ENCODE measurements at places on chromosomes 12 and 14. TPM values are rescaled to one million over a fixed set of nuclear protein-coding genes. Genes with fewer than 3 reads are reported as not detected.
A peak's percentile ranks its signal among the peaks of the same experiment; 100 is the strongest.

Gene PLEK2
- 4.2 TPM for total RNA-seq

- no peak for DNase-seq
Measured at GRCh38 chr14:56002342-56002741, 115.9 kb upstream of the PELI2 start.

Gene ADCY6
- 24.5 TPM for total RNA-seq

Gene REM2
- total RNA-seq, result 4.8 TPM

Gene HNF1A
- total RNA-seq, result 0.79 TPM

- DNase-seq, result no peak
Measured at GRCh38 chr14:31395572-31396205, 24.7 kb downstream of the HEATR5A start.

DNA sequence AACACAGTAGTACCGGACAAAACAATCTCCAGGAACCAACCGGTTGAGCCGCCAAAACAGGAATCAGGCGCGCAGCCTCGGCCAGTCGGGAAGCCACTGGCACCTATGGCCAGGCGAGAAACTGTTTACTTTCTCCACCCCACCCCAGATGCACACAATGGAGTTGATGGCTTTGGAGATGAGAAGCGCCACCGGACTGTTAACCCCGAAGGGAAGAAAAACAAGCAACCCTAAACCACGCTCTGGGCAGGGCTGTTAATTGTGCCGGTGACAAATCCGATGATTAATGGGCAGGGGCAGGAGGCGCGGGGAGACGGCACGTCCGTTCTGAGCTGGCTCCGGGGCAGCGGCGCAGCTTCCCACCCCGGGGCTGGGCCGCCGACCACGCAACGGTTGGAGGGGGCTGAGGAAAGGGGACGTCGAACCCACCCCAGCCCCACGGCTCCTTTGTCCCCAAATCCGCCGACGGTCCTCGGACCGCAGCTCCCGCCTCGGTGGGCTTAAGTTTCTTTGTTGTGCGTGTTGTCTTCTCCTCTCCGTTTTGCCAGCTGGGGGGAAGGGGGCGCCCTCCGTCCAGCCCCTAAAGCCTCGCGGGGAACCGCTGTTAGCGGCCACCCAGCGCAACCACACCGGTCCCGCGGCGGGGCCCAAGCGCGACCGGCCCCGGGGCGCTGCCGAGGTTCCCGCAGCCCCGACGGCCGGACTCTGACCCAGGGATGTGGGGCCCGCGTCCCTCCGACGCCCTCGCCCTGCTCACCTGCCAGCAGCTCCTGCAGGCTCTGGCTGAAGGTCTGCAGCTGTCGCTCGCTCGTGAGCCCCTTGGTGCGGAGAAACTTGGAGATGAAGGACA, 790 bp downstream of the BTG1 start:
- peak; percentile 46 for DNase-seq

GRCh38 chr12:57611108-57611826, at the start of gene ARHGEF25:
TSS of gene ARHGEF25 (plus strand) at chr12:57611435. CDS start at chr12:57611895, 460 bp downstream.
- DNase-seq, result peak; percentile 69

DNA sequence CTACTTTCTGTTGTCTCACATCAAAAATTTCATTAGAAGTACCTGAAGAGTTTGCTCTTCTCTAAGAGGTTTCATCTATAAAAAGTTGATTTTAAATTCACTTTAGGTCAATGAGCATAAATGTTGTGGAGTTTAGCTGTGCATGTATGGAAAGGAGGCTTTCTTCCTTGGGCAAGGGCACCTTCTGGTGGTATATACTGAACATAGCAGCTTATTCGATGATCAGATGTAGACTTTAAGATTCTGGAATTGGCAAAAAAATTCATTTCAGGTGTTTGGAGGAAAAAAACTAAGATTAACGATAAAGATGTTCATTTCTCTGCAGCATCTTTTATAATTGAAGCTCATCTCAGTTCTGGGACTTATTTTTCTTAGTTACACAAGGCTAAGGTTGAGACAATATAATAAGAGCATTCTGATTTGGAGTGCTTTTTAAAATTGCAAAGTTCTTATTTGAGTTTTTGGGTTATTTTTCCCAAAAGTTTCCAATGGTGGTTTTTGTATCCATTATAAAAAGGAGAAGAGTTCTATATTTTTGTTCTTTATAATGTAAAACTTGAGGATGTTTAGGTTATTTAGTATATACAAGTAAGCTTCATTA, 46.8 kb downstream of the TMEM117 start:
- DNase-seq, result peak; percentile 52

GRCh38 chr12:111462210-111462769, 56.6 kb downstream of the SH2B3 start:
- no peak for DNase-seq

Gene NRXN3
- 3.5 TPM for total RNA-seq

DNA sequence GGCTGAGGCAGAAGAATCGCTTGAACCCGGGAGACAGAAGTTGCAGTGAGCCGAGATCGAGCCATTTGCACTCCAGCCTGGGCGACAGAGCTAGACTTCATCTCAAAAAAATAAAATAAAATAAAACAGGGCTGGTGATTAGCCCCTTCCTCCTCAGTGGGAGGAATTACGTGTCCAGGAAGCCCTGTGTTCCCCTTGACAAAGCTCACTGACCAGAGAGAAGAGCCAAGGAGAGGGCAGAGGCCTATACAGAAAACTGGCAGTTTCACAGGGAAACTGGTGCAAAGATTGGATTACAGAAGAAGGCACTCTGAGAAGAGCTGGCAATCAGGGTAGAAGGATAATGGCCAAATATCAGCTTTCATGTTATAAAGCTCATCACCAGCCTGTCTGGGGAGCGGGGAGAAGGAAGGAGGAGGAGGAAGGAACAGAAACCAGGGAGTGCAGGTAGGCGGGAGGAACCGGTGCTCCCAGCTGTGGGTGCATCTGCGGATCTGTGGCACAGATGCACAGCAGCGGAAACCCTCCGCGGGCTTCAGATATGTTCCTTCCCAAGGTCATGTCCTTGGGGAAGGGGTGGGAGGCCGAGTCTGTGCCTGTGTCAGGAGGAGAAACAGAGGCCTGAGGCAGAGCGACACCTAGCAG, 6.7 kb downstream of the RAB15 start:
- no peak for DNase-seq

Gene ORAI1
- 70.7 TPM for total RNA-seq

Gene COX14
- total RNA-seq, result 38.7 TPM

Gene CMKLR1
- 4.8 TPM for total RNA-seq

- DNase-seq, result no peak
Measured at GRCh38 chr12:85424581-85425348, 144.7 kb downstream of the ALX1 start.

Gene TOMM20L
- 9.8 TPM for total RNA-seq

DNA sequence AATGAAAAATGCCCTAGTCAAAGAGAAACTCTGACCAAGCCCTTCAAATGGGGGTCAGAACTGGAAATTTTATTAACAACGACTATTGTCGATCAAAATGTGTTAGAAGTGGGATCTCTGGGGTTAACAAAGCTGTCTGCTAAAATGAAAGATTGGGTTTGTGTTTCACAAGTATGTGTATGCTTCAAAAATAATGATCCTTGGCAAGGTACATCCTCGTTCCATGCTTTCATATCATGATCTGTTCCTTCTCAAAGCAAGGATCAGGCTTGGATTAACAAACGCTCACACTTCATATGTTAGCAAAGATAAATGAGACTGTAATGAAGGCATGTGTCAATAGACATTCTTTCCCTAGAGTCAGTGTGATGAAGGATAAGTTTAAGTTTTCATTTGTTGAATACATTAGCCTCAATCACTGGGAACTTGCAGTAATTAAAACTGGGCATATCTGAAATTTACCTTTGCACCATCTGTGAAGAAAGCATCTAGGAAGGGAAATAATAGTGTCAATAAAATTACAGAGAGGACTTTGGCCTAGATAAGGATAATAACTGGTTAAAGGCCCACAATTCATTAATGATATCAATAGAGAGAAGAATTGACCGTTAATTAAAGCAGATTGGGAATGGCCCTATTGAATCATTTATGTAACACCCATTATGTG, 91.8 kb downstream of the RIN3 start:
- no peak for DNase-seq

GRCh38 chr14:71163050-71163841, 256.0 kb downstream of the PCNX1 start:
- no peak for DNase-seq

Gene GPR132
- 2.0 TPM for total RNA-seq

- no peak for DNase-seq
Measured at GRCh38 chr12:24118668-24119067, 169.2 kb upstream of the SOX5 start.

Gene ATG2B
- total RNA-seq, result 42.7 TPM

Gene GDF11
- total RNA-seq, result 3.1 TPM

DNA sequence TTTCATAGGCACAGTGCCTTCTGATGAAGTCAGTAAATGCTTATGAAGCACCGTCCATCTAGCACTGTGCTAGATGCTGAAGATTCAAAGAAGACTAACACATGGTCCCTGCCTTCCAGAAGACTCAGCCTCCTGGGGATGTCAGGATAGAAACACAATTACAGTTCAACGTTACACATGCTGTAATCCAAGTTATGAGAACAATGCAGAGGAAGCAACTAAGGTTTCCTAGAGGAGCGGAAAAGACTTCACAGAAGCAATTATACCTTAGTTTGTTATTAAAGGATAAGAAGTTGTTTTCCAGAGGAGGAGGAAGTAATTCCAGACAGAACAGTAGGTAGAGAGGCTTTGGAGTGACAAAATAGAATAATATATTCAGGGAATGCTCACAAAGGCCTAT, 66.9 kb upstream of the FGD4 start:
- DNase-seq, result no peak

Gene TSPAN19
- 1.8 TPM for total RNA-seq

Gene OR10P1
- not detected for total RNA-seq

GRCh38 chr12:26580619-26581018, 252.4 kb downstream of the ITPR2 start:
- DNase-seq, result no peak

DNA sequence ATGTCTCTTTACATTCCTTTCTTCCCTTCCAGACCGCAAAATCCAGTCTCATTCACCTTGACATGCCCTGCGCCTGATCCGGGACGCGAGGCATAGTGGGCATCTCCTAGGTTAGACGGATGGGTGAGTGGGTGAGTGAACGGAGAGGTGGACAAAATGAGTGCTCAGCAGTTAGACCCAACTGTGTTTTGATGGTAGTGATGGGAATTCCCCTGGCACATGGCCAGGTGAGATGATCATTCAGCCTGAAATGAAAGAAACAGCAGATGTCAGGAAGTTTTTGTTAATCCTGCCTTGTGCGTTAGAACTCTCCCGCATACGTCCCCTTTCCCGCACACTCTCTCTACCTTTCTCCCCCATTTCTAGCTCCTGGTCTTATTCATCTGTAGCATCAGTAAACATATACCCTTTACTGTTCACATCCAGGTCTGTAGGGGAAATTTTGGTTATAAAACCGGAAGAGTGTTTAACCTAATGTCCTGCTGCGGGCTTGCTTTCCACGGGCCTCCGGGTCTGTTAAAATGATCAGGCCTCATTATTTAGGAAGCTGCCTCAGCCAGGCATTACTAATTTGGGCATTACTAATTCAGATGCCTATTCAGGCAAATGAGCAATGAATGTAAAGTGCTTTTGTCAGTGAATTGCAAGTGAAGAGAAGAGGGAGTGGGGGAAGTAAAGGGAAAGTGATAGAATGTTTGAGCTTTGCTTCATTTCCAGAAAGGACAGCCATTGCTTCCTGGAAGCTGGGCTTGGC, 172.8 kb downstream of the ETV6 start:
- no peak for DNase-seq

GRCh38 chr12:93802698-93803423, 125.7 kb downstream of the CRADD start:
- no peak for DNase-seq

DNA sequence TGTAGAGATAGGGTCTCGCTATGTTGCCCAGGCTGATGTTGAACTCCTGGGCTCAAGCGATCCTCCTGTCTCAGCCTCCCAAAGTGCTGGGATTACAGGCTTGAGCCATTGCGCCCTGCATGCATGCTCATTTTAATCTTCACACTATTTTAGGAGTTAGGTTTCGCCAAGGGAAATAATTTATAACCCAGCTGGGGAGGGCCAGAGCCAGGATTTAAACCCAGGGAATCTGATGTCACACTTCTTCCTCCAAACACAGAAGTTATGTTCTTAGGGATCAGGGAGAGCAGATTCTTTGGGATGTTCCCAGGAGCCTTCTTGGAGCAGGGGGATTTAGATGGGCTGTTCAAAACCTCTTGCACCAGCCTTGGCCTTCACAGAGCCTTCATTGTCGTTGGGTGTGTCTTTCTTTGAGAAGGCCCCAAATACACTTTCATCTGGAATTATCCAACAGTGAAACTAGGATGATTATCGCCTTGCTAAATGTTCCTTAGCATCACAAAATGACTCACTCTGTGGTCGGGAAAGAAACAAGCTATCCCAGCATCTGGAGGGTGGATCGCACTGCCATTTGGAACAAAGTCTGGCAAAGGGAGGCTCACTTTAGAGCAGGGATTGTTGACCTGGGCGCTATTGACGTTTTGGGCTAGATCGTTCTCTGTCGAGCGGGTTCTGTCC, 8.2 kb upstream of the PPP1CC start:
- no peak for DNase-seq

- no peak for DNase-seq
Measured at GRCh38 chr14:83520837-83521236, 1987.2 kb upstream of the SEL1L start.

Gene SMOC1
- 143 TPM for total RNA-seq

DNA sequence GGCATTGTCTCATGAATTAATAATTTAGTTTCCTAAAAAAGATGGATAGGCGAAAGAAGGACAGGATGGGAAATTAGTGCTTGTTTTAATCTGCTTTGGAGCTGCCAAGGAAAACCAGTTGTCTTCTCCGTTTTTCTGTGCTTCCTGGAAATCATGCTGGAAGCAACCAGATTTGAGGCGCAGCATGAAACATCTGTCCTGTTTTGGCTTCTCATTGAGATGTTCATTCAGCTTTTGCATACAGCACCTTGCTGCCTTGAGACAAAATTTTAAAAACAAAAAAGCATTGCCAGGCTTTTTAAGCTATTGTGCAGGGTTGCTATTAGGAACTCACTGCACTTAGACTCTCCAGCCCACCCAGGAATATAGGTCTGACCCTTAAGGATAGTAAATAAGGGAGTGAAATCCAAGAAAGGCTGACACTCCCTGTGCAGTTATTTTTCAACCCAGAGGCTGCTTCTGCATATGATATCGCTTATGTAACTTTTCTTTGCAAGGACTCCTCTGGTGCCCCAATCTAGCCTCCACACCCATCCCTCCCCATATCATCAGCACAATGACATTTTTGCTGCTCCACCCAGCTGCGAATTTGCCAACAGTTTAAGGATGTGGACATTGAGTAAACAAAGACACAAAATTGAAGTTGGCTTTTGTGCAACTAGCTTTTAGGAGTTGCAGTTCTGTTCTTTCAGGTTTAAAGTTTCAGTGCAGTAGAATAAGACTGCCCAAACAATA, 46.9 kb upstream of the MDM1 start:
- DNase-seq, result peak; percentile 31

Gene ZC3H10
- 20.6 TPM for total RNA-seq

DNA sequence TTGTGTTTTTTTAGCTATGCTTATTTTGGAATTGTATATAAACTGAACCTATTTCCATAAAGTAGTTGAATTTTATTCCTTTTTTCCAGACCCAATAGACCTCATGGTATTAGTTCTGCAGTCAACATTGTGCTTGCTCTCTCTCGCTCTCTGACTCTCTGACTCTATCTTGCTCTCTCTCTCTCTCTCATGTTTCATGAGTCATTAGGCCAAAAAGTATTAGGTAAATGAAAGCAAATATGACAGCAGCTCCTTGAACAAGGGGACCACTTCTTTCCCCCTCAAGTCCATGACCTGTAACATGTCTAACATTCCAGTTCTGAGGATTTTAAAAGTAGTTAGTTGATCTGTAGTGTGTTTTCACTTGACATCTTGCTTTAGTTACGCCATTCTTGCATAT, 14.0 kb upstream of the C12orf71 start:
- DNase-seq, result no peak

Gene DPPA3
- not detected for total RNA-seq

Gene KRT82
- not detected for total RNA-seq

GRCh38 chr12:115158816-115159215, 474.8 kb upstream of the TBX3 start:
- no peak for DNase-seq

Measured in testis (tissue), 5 donors.